ENCODE measurements at places on chromosomes 7 and 10.

DNA sequence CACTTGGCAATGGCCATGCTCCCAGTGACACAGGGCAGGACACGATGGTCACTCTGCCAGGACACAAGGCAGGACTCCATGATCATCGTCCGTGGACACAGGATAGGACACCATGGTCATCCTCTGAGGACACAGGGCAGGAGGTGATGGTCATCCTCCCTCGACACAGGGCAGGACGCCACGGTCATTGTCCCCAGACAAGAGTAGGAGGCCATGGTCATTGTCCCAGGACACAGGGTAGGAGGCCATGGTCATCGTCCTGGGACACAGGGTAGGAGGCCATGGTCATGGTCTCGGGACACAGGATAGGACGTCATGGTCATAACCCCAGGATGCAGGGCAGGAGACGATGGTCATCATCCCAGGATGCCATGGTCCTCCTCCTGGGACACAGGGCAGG is 289.2 kb downstream of the TCERG1L start:
- no peak for DNase-seq

GRCh38 chr10:130808243-130808642 is 503.3 kb downstream of the TCERG1L start:
- no peak for DNase-seq

DNA sequence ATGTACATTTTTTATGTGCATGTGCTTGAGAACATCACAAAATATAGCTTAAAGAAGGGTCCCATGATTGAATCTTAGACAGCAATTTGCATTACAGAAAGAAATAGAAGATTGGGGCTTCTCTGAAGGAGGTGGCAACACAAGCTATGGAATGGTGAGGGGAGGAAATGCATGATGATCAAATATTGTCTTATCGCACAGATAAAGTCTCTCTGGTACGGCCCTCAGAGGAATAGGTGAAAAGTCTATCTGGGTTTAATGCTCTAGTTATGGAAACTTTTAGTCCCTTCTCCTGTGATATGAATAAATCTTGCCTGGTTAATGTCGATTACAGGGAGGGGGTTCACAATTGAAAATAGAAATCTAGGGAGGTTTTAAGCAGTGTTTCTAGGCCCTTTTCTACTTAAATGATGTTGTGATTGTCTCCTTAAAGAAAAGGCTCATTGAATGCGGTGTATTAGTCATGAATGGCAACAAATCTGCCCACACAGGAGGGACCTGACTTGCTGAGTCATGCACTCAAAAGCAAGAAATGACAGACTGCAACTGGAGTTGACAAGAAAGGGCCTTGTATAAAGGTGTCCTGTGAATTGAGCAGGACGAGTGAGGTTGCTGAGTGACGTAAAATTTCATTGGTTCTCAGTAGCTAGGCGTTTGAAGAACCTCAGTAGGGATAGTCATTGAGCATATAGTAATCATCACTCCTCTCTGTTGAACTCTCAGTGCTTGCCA is 133.4 kb upstream of the CSTF2T start:
- no peak for DNase-seq

DNA sequence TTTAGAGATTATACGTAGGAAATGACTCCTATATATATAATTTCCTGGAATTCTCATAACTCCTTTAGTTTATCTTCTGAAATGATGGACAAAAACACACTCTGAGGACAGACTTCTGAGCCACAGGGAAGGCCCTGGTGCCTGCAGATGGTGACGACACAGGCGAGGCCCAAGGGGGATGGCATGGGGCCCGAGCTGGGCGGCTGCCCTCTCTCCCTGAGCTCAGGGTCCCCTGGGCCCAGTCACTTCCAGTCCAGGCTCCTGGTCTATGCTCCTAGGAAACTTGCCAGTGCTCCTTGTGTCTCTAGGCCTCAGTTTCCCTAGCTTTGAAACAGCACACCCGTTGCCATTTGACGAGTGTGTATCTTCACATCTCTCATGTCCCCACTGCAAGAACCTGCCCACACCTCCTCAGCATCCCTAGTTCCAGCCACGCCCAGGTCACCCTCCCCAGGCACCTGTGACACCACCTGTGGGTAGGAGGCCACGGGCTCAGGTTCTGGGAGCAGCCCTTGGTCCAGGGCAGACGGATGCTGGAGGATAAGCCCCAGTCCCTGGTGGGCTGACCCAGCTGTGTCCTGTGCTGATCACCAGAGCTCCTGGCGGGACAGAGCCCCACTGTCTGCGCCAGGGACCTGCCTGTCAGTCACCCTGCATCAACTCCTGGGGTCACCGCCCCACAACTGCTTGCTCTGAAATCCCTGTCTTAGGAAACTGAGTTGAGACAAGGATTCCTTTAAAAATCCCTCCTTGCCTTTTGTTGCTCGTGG is 23.4 kb upstream of the SHH start:
- no peak for DNase-seq

DNA sequence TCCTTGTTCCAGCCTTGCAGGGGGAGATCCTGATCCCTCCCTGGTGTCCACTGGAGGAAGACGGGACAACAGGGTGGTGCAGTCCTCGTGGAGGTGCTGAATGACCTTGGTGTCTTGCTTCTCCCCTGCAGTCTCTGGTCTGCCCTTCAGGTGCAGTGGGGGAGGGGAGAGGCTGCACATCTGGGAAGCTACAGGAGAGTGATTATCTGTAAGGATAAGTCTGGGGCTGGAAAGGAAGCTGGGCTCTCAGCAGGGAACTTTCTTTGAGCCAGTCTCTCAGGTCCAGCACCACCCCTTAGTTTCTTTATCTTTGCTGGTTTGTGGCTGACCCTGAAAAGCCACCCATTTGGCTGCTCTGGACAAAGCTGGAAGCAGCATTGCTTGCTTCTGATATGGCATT is 275.6 kb downstream of the CCSER2 start:
- no peak for DNase-seq

GRCh38 chr10:10313149-10313835 is 704.4 kb upstream of the CELF2 start:
- DNase-seq: no peak

DNA sequence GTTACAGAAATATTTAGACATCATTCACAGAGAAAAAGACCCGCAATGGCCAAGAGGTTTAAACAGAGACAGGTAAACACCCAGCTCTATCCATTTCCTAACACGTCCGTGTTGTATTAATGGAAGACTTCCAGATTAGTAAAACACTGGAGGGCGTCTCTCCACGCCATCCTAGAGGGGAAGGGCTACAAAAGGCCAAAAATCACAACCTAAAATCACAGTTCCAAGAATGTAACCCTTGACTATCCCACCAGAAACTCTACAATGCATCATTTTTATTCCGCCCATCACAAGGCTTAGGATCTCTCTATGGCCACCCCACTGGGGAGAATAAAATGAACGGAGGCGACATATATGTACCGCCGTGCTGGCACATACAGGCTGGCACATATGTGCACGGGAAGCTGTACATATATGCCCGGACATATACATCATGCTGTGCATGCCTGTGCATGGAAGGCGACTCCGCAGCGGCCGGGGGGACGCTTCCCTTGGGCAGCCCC is 734 bp downstream of the PCLO start:
- DNase-seq: no peak

- DNase-seq: peak; percentile 56
Observed at GRCh38 chr7:142557971-142558582, 191.2 kb upstream of the PRSS1 start.

GRCh38 chr10:113094114-113094486 is 144.1 kb downstream of the TCF7L2 start:
- DNase-seq: no peak

GRCh38 chr7:30268586-30268985 is 15.8 kb upstream of the ZNRF2 start:
- DNase-seq: no peak

GRCh38 chr7:132379292-132379691 is 197.0 kb downstream of the PLXNA4 start:
- no peak for DNase-seq

- DNase-seq: no peak
Observed at GRCh38 chr10:17821893-17822292, 12.7 kb downstream of the MRC1 start.

- peak; percentile 60 for DNase-seq
Observed at GRCh38 chr7:97179454-97180104, 62.1 kb downstream of the SDHAF3 start.

- no peak for DNase-seq
Observed at GRCh38 chr7:31458203-31458602, 55.7 kb upstream of the ITPRID1 start.

DNA sequence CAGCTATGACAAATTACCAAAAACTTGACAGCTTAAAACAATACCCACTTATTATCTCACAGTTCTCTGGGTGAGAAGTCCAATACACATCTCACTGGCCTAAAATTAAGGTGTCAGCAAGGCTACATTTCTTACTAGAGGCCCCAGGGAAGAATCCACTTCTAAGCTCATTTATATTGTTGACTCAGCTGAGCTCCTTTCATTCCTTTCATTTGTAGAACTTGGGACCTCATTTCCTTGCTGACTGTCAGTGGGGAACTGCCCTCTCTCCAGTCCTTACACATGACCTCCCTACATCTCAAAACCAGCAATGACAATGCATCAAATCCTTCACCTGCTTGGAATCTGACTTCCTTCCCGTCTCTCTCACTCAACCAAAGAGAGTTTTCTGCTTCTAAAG is 240.3 kb downstream of the IPMK start:
- no peak for DNase-seq

GRCh38 chr7:150402671-150403321 is 23.7 kb downstream of the ZNF775 start:
- no peak for DNase-seq

DNA sequence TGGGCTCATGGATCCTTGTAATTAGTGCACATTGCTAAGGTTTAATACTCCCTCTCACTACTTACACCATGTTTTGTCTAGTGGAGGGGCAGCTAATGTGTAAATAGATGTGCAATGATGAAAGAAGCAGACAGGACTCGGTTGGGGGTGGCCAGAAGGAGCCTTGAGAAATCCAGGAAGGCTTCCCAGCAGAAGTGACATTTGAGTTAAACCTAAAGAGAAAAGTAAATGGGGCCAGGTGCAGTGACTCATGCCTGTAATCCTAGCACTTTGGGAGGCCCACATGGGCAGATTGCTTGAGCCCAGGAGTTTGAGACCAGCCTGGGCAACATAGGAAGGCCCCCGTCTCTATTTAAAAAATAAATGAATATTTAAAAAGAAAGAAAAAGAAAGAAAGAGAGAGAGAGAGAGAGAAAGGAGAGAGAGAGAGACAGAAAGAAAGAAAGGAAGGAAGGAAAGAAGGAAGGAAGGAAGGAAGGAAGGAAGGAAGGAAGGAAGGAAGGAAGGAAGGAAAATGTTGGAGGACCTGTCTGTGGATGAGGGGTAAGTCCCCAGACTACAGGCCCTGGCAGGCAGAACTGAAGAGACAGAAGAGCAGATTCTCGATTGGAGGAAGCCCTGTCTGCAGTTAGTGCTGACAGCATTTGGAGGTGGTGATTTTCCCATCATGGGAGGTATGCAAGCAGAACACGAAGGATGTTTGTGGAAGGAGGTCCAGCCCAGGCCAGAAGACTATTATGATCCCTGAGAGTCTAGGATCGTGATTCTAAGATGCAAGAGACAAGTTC is 3.6 kb downstream of the ELN start:
- no peak for DNase-seq

- no peak for DNase-seq
Observed at GRCh38 chr10:33241351-33241750, 93.1 kb downstream of the NRP1 start.

DNA sequence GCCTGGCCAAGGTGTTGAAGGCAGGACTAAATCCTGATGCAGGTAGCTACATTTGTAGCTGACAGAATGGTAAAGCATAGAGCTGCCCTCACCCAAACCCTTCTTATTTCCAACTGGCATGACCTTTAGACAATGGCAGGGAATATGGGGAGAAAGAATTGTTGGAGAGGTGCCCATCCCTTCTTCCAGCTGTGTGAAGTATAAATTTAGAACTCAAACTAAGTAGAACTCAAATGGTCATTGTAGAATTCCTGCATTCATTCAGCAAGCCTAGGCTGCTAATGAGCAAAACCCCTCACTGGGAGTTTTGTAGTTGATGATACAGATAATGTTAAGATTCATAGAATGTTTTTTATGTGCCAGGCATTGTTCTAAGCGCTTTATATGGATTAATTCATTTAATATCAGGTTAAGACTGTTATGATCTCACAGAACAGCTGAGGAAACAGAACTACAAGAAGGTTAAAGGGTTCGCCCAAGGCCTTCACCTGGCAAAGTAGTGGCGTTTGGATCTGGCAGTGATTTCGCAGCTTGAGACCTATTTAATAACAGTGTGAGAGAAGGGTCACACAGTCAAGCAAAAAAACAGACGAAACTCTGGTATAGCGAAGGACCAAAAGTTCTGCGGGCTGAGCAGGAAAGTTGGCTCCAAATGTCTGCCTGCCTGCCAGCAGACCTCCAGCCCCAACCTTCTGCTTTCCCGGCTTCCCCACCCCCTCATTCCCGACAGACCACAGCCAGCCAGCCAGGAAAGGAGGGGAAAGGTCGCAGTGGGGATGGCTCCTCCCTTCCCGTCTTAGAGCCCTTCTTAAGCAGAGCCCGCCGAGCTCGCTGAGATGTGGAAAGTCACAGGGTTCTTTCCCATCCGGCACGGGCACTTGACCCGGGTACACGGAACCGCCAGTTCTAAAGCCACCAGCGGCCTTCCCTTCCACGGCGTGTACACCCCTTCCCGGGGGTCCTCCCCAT is 1.6 kb upstream of the HILPDA start:
- DNase-seq: no peak

- no peak for DNase-seq
Observed at GRCh38 chr10:4770801-4771553, 55.0 kb upstream of the AKR1E2 start.

- peak; percentile 29 for DNase-seq
Observed at GRCh38 chr10:79358811-79359210, 11.5 kb downstream of the PPIF start.

DNA sequence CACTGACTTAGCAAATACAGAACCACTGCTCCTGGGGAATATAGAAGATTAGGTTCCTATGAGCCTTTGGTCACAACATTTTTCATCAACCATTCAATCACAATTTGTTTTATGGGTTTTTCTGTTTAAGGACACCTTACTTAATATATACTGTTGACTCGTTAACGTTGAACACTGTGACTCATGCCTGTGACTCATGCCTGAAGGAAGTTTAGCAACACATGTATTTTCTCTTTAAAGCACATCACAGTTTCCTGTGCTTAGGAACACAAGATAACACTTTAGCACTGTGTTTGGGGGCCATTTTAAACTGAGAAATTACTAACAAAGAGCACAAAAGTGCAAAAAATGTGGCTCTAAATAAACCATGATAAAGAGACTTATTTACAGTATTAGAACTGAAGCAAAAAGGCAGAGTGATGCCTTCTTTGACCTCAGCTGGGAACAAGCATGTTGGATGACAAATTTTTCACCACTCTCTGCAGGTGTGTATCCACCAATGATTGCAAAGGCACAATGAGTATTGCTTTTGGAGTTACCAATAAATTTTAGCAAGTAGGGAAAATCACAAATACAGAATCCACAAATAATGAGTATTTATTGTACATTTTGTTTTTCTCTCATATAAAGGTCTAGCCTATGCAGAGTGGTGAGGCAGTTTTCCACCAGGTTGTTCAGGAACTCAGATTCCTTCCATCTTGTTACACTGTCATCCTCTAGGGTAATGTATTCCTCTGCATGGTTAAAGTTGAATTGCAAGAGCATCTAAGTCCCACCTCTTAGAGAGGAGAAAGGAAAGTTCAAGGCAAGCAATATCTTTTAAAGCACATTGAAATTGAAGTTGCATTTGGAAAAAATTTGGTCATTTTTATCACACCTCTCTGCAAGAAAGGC is 7.3 kb downstream of the FGFBP3 start:
- no peak for DNase-seq

All from GM10248 (cell line).